Astrocyte of the spinal cord (primary cell): ENCODE measurements at places on chromosomes 7 and 10.

- DNase-seq: peak; percentile 40
These were observed 70.8 kb downstream of the ASB13 start for GRCh38 chr10:5595591-5595990.

DNA sequence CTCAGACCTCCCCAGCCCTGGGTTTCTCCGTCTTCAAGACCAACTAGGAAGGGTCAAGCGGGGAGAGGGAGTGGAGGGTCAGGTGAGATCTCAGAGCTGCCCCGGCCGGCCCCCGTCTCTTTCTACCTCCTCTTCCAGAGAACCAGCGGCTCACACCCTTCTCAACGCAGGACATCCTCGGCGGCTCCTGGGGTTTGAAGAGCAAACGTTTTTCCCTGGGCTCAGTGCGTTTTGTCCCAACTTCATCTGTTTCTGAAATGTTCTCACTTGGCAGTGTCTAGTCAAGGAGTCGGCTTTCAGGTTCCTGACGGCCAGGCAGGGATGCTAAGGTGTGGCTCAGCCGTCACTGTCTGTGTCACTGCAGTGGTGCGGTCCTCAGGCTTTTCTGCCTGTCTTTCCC, 416.4 kb upstream of the FOXK1 start:
- no peak for DNase-seq

DNA sequence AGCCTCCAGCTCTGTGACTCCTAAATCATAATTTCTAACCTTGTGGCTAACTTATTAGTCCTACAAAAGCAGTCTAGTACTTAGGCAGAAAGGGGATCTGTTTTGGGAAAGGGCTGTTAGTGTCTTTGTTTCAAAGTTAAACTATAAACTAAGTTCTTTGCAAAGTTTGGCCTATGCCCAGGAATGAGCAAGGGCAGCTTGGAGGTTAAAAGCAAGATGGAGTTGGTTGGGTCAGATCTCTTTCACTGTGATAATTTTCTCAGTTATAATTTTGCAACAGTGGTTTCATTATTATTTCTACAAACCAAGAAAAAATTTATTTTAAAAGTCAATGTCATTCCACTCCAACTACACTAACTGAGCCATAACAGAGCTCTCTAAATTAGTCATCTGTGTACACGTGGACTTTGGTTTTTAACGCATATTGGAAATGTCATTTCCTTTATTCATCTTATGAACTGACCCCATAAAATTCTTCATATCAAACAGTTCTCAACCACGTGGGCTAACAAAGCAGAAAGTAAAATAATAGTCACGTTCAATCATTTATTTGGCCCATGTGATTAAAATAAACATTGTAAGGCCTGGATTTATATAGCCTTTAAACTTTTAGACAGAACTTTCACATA, 143.2 kb upstream of the C7orf33 start:
- no peak for DNase-seq

GRCh38 chr10:84194424-84195043, at the start of gene CDHR1:
Gene CDHR1, plus strand, starts transcription at chr10:84194537. Its CDS starts 224 bp downstream, at chr10:84194761.
- no peak for DNase-seq

DNA sequence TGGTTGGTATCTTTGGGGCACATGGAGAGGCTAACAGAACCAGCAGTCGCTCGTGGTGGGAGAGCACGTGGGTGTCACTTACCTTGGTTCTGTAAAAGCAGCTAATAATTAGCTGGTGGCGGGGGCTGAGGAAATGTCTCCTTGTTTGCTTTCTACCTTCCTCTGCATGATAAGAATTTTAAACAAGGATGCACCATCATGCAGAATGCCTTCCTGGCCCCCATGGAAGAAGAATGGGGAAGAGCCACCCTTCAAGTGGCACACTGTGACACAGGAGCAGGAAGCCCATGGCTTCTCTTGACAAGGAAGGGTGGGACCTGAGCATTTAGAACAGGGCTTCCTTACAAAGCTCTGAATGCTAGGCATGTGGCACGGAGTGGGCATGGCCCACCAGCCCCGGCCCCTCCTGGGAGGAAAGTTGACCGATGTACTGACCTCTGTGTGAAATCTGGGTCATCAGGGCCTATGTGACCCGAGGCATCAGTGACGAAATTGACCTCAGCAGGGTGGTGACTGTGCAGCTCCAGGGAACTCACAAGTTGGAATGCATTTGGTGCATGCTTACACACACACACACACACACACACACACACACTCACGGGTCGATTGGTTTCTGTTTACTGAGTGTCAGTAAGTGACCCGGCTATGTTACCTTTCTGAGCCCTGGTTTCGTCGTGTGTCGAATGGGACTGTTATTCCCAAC, 116.9 kb upstream of the ANLN start:
- DNase-seq: no peak

GRCh38 chr10:21352886-21353285, 172.6 kb downstream of the SKIDA1 start:
- DNase-seq: no peak

- DNase-seq: no peak
These were observed 223.6 kb upstream of the SEMA3E start for GRCh38 chr7:83872501-83872900.

GRCh38 chr10:127556916-127557315, 7.8 kb downstream of the NPS start:
- no peak for DNase-seq

DNA sequence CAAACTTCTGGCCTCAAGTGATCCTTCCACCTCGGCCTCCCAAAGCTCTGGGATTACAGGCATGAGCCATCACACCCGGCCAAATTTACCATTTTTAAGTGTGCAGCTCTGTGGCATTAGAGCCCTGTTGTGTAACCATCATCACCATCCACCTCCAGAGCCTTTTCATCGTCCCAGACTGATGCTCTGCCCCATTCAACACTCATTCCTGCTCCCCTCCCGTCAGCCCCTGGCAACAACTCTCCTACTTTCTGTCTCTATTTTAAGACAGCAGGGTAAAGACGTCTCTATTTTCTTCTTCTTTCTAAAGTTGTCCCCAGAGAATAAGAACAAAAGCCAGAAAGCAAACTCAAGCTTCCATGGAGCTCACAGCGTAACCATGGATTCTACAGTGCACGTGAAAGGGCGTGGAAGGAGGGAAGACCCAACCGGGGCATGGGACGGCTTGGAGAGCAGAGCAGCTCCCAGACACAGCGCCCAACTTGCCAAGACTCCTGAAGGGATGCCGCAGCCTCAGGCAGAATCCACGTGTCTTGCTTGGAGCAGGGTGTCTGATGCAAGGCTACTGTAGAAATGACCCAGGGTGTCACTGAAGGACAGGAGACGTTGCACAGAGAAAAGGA, 42.7 kb upstream of the PITRM1 start:
- DNase-seq: no peak

- DNase-seq: peak; percentile 56
These were observed 1.9 kb upstream of the FAM170B start for GRCh38 chr10:49135575-49136313.

DNA sequence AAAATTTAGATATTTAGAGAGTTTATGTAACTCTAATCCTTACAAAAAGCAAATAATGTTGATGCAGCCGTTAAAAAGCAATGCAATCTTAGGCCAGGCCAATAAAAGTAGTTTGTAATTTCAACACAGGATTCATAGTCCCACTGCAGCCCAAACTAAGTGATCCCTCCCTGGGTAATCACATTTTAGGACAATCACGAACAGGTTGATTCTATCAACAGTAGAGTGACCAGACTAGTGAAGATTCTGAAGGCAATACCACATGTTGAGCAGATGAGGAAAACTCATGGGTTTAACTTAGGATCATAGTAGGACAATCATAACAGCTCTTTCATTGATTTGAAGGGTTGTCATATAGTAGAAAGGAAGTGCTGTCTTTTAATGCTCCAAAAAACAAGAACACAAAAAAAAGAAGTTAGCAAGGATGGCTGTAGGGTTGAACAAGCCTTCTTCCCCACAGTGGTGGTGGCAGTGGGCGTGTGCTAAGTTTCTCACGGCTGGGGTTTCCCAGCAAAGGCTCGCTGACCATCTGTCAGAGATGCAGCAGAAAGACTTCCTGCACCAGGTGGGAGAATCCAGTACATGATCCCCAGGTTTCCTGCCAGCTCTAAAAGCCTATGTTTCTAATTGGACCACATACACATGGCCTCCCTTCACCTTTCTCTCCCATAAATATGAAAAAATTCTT, 212.2 kb downstream of the CHRM2 start:
- no peak for DNase-seq

GRCh38 chr7:113945018-113945938, 26.5 kb upstream of the PPP1R3A start:
- no peak for DNase-seq

DNA sequence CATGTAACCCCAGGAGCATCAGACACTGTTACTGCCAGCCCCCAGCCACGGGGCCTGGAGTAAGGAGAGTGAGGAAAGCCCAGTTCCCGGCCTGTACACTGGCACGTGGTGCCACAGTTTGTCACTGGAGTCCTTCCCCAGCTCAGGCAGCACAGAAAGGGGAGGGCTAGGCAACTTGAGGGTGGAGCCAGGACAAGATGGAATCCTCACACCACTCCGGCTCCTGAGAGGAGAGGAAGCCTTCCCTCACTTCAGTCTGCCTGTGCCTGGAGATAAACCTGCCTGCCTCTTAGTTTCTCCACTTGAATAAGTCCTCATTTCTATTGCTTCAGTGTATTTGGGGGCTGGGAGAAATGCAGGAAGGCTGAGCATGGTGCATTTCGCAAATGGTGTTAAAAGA, 176.0 kb downstream of the KIAA1217 start:
- DNase-seq: peak; percentile 17

- DNase-seq: no peak
These were observed 218.2 kb downstream of the CCSER2 start for GRCh38 chr10:84546609-84547008.

DNA sequence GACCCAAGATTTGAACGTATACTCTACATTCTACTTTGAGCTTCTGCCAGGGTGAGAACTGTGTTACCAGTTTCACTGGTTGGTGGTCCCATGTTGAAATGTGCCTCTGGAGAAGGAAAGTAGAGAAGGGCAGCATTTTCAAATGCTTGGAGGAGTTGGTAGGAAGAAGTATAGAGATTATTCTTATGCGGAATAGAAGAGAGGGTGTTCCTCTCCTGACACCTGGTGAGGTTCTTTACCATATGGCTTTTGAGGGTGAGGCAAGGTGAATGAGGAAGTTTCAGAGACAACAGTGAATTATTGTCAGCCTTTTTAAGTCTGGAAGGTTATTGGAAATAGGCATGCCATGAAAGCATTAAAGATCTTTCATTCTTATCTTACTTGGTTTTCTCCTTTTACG, 34.3 kb downstream of the R3HCC1L start:
- DNase-seq: no peak

DNA sequence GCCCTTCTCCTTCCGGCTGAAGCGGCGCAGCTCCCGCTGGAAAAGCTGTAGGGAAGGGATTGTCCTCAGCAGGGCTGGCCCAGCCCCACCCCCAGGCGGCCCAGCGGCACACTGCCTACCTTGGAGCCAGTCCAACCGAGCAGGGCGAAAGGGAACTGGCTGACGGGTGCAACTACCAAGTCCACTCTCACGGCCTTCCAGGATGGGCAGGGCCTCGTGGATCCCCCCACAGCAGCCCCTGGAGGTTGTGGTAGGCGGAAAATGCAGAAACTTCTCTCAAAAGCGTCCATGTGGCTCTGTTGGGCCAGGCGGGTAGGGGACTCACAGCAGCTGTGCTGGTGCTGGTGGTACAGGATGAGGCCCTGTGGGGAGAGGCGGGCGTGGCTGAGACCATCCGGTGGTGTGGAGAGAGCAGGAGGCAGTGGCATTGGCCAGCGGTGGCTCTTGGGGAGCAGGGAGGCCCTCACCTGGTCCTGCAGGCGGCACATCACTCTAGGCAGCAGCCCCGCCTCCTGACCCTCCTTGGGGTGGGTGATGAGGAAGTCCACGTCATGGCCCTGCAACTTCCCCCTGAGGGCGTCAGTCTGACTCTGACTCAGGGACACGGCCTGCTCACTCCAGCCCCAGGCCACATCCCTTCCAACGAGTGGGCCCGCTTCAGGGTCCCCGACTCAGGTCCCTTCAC, 8.4 kb upstream of the PGAM2 start:
- peak; percentile 43 for DNase-seq

- DNase-seq: no peak
These were observed 50.0 kb downstream of the AMZ1 start for GRCh38 chr7:2737771-2738540.

GRCh38 chr10:73771722-73772280, 10.0 kb upstream of the CHCHD1 start:
- DNase-seq: no peak

GRCh38 chr10:81662837-81663236, 212.2 kb upstream of the NRG3 start:
- no peak for DNase-seq

DNA sequence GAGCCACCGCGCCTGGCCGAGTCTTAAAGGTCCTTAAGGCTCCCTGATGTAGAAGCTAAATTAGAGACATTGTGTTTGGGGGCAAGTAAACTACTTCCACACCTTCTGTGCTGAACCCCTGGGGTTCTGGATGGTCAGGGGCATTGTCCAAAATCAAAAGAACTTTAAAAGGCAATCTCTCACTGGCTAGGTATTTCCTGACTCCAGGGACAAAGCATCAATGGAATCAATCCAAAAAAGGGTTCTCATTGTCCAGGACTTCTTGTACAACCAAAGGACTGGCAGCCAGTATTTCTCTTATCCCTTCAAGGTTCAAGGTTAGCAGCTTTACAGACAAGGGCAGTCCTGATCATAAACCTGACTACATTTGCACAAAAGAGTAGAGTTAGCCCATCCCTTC, 24.0 kb downstream of the SRPK2 start:
- no peak for DNase-seq

- no peak for DNase-seq
These were observed 197.3 kb downstream of the PRPF18 start for GRCh38 chr10:13784067-13784466.

DNA sequence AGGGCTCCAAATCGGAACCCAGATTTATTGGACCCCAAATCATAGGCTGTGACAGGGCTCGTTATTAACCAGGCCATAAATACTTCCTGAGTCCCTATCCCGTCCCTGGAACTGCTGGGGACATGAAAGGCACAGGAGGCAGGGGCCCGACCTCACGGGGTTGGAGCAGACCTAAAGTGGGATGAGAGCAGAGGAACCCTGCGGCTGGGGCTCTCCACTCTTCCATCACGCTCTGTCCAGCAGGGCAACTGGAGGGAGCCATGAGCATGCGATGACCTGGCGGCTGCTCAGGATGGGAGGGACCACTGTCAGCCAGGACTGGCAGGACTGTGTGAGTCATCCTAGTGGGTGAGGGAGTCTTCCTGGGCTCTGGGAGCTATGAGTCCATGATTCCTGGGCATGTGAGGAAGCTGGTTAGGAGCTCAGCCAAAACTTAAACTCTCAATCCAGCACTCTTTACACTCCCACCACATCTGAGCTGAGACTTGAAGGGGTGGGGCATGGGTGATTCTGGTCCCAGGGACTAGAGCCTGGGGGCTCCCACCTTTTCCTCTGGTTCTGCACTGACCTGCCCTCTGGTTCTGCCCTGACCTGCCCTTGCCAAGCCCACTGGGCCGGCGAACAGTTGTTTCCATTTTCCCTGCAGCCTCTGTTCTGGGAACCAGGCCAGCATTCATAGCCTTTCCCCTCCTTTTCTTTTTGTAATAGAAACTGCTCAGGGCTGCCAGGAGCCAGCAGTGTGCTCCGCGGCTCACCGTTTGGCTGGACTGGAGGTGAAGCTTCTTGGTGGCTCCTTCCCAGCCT, 47.1 kb downstream of the SYPL1 start:
- DNase-seq: peak; percentile 93

- no peak for DNase-seq
These were observed 11.5 kb upstream of the C10orf53 start for GRCh38 chr10:49667991-49668390.
